ENCODE measurements at places on chromosomes 6 and 20. TPM values are rescaled to one million over a fixed set of nuclear protein-coding genes. Genes with fewer than 3 reads are reported as not detected.

DNA sequence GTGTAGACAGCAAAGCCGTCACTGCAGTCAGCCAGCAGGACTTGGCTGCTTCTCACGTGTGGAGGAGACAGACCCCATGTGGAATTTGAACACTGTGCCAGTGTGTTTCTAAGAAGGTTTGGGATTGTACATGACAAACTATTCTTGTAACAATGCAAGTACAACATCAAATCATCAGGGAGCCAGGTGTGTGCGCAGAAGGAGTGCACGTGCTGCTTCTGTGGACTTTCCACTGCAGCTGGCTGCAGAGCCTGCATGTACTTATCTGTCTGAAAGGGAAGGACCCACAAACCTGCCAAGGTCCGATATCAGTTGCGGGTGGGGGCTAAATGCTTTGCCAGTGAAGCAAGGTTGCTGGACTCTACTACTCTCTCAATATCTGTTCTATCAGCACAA, 211.6 kb downstream of the WDR27 start:
- H3K4me1 ChIP-seq = peaks cover 17% of the 10 kb centered on the region
- no peak overlapping the region for H3K4me3 ChIP-seq
- H3K27me3 ChIP-seq = no peaks in the 10 kb centered on the region
- H3K36me3 ChIP-seq = no peaks in the 10 kb centered on the region

DNA sequence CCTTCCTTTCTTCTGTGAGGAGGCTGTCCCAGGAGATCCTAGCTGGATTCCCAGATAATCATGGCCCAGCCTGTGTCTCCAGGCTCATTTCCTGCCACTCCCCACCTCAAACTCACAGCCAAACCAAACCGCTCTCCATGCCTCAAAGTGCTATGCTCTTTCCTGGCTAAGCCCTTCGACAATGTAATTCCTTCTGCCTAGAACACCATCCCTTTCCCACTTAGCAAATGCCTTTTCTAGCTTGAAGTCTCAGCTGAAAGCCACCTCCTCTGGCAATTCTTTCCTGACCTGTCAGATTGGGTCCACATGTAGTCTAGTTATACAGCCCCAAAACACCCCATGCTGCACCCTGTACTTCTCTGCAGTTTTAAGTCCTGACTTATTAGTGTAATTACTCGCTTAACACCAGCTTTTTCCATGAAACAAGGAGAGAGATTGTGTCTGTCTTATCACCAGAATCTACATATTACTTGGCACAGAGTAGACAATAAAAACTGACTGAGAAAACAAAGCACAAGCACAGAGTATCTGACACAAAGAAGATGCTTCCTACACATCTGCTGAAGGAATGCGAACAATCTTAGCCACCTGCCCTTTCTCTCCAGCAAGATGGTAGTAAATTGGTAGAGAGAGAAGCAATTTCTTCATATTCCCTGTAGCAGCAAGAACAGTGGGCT, 5.4 kb downstream of the TRIM26 start:
- no peak overlapping the region for H3K4me3 ChIP-seq
- H3K27me3 ChIP-seq = no peaks in the 10 kb centered on the region
- peak; percentile 44 for DNase-seq
- H3K4me1 ChIP-seq = peaks cover 13% of the 10 kb centered on the region
- H3K36me3 ChIP-seq = peaks cover 4% of the 10 kb centered on the region

DNA sequence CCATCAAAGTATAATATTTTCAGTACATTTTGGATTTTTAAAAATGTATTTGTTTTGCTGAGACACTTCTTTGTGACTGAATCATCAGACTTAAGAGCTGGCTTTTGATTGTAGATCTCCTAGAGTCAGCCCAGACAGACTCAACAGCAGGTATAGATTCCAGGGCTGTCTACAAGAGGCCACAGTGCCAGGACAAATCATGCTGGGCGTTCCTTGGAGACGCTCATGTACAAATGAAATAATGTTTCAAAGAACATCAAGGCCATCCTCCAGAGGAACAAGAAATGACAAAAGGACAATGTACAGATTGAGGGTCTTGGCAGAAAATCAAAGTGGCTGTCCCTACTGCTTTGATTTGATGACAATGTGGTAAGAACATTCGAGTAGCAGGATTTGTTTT, 369.3 kb downstream of the GRIK2 start:
- no peaks in the 10 kb centered on the region for H3K4me1 ChIP-seq
- H3K27me3 ChIP-seq = no peaks in the 10 kb centered on the region
- H3K27ac ChIP-seq = no peak overlapping the region
- H3K4me3 ChIP-seq = no peak overlapping the region
- DNase-seq = peak; percentile 36
- H3K36me3 ChIP-seq = no peaks in the 10 kb centered on the region

GRCh38 chr20:49915118-49915379, 280 bp downstream of the SPATA2 start:
- H3K4me1 ChIP-seq = peaks cover 49% of the 10 kb centered on the region
- H3K27me3 ChIP-seq = no peaks in the 10 kb centered on the region
- peaks cover 7% of the 10 kb centered on the region for H3K36me3 ChIP-seq
- DNase-seq = no peak
- H3K4me3 ChIP-seq = peak overlapping the region; percentile 96

KCNK15 gene
- 0.55 TPM for total RNA-seq

Measured in spinal cord (tissue), 10 donors.